Stimulated activated CD4-positive, alpha-beta T cell treated with anti-CD3 and anti-CD28 coated beads, Interleukin-1b, Interleukin-23, amount 100 ng/mL, for 48 hours (primary cell): ENCODE measurements at places on chromosomes 13 and 19.

DNA sequence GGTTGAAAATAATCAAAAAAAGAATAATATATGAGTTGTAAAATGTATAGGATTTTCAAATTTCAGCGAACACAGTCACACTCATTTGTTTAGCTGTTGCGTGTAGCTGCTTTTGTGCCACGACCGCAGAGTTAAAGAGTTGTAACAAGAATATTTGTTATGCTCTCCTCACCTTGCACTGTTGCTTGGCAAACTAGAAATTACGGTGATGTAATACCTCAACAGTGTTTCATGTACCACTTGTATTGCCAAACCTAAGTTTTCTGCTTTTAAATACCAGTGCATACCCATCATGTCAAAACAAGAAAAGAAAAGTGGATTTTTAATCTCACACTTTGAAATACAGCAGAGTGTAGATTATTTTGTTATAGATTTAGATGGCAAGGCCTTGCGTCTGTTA, 201.1 kb downstream of the NBEA start:
- DNase-seq: no peak

DNA sequence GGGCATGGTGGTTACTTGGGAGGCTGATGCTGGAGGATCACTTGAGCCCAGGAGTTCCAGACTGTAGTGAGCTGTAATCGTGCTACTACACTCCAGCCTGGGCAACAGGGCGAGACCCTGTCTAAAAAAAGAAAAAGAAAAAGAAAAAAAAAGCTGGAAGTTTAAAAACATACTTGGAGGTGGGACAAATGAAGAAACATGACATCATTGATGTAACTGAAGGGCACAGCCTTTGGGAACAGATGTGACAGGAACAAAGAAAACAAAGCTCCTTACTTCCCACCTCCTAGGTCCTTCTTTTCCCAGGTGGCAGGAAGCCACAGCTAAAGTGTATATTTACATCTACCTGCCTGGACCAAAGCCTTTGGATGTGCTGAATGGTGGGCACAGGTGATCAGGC, 1.9 kb downstream of the PEX11G start:
- no peak for DNase-seq

DNA sequence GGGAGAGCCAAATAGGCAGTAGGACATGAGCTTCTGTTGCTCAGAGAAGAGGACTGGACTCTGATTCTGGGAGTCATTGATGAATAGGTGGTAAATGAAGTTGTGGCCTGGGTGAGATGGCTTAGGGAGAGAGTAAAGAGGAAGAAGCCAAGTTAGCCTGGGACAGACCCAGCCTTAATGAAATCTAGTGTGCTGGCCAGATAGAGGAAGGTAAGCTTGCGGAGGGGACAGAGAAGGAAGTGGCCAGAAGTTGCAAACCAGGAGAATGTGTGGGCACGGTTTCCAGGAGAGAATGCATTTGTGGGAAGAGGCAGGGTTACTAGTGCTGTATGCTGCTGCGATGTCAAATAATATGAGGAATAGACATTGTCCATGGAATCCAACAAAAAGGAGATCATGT, 83.3 kb upstream of the OLFM4 start:
- no peak for DNase-seq

- no peak for DNase-seq
Observed at GRCh38 chr19:4088975-4089374, 22.3 kb upstream of the ZBTB7A start.

DNA sequence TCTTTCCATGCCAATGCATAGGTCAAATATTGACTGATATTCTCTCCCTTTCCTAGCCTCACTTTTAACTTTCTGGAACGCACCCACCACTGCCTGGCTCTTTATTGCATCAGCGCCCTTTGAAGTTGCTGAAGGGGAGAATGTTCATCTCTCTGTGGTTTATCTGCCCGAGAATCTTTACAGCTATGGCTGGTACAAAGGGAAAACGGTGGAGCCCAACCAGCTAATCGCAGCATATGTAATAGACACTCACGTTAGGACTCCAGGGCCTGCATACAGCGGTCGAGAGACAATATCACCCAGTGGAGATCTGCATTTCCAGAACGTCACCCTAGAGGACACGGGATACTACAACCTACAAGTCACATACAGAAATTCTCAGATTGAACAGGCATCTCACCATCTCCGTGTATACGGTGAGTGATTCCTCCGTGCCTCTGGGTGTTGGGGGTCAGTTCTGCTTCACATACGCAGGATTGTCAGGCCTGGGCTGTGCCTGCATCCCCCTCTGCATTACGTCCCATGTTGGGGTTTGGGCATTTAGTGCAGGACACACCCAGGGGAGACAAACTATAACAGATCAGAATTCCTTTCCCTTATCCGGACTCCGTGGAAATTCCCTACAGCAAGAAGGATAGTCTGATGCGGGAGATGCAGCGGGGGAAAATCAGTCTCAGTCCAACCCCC, 1.3 kb downstream of the CEACAM21 start:
- no peak for DNase-seq

GRCh38 chr13:43611281-43612273, 175.2 kb downstream of the ENOX1 start:
- DNase-seq: no peak

DNA sequence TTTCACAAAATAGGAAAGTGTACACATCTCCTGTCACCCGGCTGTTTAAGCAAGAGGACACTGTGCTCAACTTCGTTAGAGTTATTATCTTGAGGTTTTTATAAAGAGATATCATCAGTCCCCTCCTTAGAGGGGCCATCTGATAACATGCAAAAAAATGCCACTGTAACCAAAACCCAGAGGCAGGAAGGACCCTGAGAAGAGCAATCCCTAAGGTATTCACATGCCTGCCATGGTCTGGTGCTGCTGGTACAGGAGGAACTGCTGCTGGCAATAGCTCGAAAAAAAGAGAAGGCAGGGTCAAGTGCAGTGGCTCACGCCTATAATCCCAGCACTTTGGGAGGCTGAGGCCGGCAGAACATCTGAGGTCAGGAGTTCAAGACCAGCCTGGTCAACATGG, 12.8 kb upstream of the CEACAM3 start:
- no peak for DNase-seq

DNA sequence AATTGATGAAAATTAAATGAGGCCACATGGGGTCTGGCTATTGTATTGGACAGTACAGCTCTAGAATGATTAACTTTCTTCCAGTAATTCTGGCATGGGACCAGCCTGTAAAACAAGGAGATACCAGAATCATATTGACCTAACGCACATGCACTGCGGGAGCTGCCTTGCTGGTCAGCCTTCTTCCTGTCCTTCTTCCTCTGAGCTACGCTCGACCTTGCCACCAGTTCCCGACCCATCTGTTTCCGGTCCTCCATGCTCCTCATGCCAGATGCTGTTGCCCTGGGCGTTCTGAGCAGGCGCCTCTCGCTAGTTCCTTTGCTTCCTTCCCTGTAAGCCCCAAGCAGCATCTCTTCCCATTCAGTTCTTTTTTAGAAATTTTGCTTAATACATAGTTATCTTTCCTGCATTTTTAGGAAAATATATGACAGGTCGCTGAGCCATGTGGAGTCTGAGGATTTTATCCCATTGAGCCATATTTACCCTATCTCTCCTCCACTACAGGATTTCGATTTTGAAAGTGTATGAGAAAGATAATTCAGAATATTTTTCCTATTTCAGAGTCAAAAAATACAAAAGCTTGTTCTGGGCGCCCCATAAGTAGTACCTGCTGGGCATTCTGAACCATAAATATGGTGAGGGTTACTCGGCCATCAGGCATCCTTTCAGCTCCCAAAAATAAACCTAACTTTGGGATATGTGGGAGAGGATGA, 38.6 kb downstream of the TNFRSF19 start:
- DNase-seq: no peak

- DNase-seq: no peak
Observed at GRCh38 chr19:40419780-40420179, 6.0 kb downstream of the SERTAD1 start.

GRCh38 chr13:73058736-73059459, at the start of gene KLF5:
TSS of gene KLF5 (plus strand) at chr13:73059005. CDS start at chr13:73059328, 323 bp downstream.
- peak; percentile 95 for DNase-seq

DNA sequence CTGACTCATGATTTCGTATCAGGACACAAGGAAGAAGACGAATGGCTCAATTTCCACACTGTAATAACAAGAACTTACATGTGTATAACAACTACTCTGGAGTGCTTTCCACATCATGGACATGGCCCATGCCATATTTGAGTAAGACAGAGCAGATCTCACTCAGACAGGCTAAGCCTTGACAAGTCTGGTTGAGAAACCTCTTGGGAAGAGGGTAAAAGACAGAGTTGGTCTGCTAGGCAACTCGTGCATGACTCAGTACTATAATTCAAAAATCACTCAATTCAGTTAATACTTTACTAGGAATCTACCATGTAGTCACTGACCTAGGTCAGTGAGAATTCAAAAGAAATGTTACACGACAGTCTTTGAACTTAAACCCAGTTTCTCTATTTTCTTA, 5.7 kb upstream of the THSD1 start:
- no peak for DNase-seq

DNA sequence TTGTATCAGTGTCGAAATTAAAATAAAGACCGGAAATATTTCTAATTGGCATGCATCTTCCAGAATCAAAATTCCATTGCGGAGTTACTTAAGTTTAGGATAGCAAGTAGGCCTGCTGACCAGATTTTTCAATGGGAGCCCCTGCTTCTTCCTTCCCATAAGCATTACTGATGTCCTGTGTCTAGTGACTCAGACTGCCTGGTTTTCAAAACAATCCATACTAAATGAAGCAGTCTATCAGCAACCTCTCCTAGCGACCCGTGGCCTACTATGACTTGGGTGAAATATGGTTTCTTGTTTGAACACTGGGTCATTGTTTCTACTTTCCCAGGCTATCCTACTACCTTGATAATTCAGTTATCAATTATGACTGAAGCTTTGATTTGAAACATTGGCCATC, 571.6 kb downstream of the TBC1D4 start:
- DNase-seq: no peak

GRCh38 chr13:36917311-36917710, 2.7 kb downstream of the SMAD9 start:
- no peak for DNase-seq

DNA sequence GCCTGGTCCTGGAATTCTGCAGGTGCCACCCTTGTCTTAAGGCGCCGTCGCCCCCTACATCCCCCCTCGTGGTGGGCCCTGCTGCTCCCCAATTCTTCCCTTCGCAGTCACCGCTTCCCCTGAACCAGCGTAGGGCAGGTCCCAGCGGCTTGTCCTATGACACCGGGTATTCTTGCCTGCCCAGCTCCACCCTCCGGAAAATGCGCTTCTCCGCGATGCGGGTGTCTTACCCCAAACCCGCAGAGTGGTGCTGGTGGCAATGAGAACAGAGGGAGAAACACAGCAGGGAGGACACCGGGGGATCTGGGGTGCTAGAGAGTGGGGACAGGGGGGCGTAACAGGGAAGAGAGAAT, 9.0 kb downstream of the ZNF808 start:
- DNase-seq: peak; percentile 38

- DNase-seq: no peak
Observed at GRCh38 chr13:45595965-45596364, 19.6 kb downstream of the ERICH6B start.

GRCh38 chr13:36323951-36324566, 22.1 kb downstream of the SPART start:
- DNase-seq: no peak

DNA sequence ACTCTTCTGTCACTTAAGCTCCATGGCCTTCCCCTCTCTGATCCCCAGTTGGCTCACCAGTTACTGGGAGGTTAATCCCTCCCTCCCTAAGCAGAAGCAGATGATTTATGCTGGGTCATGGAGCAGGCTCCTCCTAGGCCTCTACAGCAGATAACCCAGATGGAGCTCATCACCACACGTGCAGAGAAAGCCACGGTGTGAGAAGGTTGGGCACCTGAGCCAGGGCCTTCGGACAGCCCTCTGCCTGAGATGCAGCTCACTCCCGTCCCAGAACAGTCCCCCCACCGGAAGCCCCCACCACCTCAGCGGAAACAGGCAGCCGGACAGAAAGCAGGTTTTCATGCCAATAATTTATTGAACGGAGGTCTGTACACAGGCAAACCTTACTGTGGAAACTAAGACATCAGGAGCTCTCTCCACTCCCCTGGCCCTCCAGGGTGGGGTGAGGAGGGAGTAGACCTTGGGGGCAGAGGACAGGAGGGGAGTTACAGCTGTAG, 9.8 kb downstream of the ZNF526 start:
- no peak for DNase-seq

- DNase-seq: no peak
Observed at GRCh38 chr13:29129616-29130015, 309.5 kb downstream of the MTUS2 start.

- no peak for DNase-seq
Observed at GRCh38 chr13:99206873-99207272, 6.2 kb downstream of the UBAC2 start.

DNA sequence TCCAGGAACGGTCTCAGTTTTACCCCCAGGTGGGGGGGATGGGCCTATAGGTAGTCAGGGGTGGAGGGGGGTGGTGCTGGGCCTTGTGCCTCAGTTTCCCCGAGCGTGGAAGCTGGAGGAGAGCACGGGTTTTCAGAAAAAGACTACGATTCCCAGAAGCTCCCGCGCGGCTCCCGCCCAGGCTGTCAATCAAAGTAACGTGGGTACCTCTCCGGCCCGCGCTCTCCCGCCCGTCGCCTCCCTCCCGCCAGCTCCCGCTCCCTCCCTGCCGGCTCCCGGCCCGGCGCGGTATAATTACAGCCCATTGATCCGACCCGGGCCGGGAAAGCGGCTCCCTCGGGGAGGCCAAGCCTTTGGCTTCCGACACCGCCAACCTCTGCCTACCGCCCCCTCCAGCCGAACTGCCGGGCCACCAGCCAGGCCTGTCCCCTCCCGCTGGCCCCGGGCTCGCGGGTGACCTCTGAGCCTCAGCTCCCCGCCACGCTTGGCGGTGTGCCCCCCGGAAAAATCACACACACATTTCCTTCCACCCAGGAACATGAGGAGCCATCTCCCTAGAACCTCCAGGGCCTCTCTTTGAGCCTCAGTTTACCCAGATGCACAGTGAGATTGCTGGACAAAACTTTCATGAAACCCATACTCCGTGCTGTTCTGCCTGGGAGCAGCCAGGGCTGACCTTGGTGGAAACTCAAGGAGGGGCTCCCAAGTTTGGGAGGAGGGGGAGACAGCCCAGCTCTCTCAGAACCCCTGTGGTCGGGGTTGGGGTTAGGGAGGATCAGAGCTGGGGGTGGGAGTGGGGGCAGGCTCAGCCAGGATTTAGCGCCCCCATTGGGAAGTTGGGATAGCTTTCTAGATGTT, 7.3 kb upstream of the TLE2 start:
- peak; percentile 83 for DNase-seq

DNA sequence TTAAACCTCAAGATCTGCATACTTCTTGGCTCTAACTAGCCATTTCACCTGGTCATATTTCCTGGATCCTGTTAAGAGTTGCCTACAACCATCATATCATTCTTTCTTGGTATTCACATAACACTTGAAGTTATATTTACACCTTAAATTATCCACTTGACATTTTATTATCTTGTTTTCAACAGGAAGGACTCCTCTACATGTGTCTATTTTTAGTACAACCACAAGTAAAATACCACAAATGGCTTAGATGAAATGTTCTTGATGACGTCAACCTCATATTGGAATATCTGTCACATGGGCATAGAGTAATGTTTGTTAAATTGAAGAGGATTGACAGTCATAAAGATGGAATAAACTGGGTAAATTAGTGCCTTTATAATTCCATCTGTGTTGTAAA, 9.4 kb downstream of the PCDH20 start:
- DNase-seq: no peak

- no peak for DNase-seq
Observed at GRCh38 chr19:34844277-34844676, 71.3 kb upstream of the ZNF599 start.
